Endothelial cell (in vitro differentiated cells): ENCODE measurements at places on chromosomes 6 and 20.

- DNase-seq, result no peak
These were observed 176.4 kb downstream of the TBC1D32 start for GRCh38 chr6:121157906-121158305.

- DNase-seq, result no peak
These were observed 7.3 kb downstream of the NAPB start for GRCh38 chr20:23413862-23414422.

GRCh38 chr6:24694198-24694597, 24.8 kb downstream of the C6orf62 start:
- DNase-seq, result no peak

GRCh38 chr6:6560909-6561308, 27.6 kb upstream of the LY86 start:
- DNase-seq, result no peak

GRCh38 chr6:73728548-73729205, 32.7 kb downstream of the CD109 start:
- no peak for DNase-seq

DNA sequence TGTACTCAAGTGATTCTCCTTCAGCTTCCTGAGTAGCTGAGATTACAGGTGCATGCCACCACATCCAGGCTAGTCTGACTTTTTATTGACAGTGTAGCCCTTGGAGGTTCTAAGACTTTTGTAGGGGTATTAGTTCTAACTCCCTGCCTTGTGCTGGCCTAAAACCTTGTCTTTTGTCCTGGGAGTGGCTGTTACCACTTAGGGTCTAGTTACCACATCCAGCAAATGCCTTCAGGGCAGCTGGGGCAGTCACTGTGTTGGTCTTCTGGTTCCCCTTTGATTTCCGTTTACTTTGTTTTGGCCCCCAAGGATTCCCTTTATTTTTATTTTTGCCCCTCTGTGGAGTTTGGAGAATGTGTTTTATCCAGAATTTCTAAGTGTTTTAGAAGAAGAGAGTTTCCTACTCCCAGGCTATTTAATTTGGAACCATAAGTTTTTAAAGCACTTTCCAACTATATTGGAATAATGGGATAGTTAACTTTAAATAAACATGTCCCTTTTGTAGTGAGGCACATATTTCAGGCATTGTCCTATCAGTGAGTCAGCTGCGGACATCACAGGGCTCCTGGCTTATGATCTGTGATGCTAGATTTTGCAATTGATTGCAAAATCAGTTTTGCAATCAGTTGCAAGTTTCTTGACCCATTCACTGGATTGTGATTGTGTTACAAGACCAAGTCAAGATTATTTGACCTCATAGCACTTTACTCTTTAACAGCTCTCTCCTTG, 25.0 kb downstream of the IL22RA2 start:
- no peak for DNase-seq

- peak; percentile 12 for DNase-seq
These were observed 108.1 kb downstream of the BCKDHB start for GRCh38 chr6:80214436-80215022.

- peak; percentile 29 for DNase-seq
These were observed 151.4 kb downstream of the ID4 start for GRCh38 chr6:19988555-19988954.

- no peak for DNase-seq
These were observed 66.1 kb downstream of the SMLR1 start for GRCh38 chr6:130893277-130893676.

- no peak for DNase-seq
These were observed 254.9 kb downstream of the ERMARD start for GRCh38 chr6:170006071-170006899.

GRCh38 chr6:67914419-67914818, 720.7 kb upstream of the ADGRB3 start:
- no peak for DNase-seq

DNA sequence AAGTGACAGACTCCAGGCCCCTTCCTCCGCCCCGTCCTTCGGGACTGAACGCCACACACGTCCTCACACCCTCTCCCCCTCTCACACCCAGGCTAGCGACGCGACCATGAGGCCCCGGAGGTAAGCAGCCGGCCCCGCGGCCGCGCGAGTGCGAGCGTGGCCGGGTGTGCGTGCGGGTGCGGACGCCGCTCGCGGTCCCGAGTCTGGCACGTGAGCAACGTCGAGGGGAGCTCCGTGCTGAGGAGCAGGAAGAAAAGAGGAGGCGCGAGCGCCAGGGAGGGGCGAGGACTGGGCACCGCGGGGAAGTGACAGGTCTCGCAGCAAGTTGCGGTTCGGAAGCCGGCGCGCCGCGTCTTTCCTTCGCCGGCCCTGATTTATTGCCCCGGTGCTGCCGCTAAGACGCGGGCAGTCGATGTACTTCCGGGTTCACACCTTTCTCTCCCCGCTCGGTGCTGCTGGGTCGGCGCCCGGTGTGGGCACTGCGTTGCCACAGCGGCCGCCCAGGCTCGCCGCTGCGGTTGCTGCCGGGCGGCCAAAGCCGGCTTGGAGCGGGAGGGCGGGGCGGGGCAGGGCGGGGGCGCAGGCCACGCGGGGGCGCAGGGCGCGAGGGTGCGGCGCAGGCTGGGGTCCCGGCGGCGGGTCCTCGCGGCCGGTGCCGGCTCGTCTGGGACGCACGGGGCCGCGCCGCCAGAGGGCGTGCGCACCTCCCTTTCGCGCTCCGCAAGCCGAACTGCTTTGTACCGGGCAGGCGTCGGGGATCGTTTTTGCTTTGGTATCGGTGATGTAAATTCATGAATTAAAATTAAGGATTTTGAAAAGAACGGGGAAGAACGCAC, 15.8 kb upstream of the LIN28B start:
- peak; percentile 89 for DNase-seq

DNA sequence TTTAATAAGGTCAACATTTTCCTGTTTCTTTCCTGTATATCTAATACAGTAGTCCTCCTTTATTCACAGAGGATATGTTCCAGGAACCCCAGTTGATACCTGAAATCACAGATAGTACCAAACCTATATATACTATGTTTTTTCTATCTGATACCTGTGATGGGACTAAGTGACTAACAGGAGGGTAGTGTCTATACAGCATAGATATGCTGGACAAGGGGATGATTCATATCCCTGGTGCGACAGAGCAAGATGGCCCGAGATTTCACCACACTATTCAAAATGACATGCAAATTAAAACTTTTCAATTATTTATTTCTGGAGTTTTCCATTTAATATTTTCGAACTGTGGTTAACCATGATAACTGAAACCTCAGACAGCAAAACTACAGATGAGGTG, 281.1 kb downstream of the LAMA2 start:
- DNase-seq, result no peak

GRCh38 chr6:42314571-42315258, 97.1 kb upstream of the MRPS10 start:
- DNase-seq, result no peak

- DNase-seq, result no peak
These were observed 153.2 kb upstream of the TAB2 start for GRCh38 chr6:149164199-149164750.

- DNase-seq, result no peak
These were observed 35.3 kb downstream of the RALGAPA2 start for GRCh38 chr20:20677186-20677585.

DNA sequence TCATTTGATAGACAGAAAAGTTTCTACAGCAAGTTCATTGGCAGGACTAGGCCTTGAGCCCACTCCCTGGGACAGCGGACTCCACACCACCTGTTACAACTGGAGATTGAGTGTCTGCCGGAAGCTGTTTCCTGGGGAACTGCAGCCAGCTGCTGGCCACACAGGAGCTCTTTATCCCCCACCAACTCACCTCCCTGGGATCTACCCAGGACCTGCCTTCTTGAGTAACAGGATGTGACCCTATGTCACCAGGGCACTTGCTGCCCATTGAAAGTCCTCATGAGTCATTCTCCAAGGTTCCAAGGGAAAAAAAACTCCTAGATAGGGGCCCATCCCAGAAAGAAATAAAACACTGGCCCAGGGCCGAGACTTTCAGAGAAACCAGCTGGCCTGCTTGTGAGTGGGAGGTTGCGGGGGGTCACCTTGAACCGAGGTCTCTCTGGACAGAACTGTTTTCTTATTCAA, 37.4 kb upstream of the SLC9A8 start:
- peak; percentile 13 for DNase-seq

GRCh38 chr20:48937674-48938073, 16.2 kb downstream of the ARFGEF2 start:
- DNase-seq, result no peak

DNA sequence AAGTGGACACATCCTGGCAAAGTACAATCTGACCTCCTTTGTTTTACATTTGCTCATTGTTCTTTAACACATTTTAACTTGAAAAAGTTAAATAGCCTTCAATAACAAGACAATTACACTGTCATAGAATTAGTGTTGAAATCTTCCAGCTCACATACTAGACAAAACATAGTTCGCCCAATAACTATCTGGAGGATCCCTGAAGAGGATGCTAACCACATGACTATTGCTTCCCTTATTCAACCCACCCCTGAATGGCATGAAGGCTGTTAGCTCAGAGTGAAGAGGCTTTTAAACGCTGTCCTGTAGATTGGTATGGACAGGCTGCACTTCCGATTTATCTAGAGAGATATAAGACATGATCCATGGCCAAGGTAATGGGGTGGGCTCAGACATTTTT, 15.0 kb upstream of the DSE start:
- no peak for DNase-seq

DNA sequence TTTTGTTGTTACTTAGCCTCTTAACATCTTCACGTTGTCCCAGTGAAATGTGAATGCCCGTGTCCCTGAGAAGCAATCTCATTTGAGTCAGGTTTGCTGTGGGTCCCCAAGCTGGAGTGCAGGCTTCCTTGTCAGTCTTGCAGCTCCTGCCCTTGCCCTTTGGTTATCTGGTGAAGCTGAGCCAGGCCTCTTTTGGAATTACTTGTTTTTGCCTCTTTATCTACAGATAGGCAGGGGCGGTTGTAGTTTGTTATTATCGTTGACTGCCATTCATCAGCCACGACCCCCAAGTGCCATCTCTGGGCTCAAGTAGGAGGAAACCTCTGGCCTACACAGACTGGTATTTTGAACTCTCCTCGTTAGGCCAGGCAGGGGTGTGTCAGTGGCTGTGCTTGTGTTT, 2.2 kb downstream of the TMEM14C start:
- DNase-seq, result no peak

- DNase-seq, result no peak
These were observed 46.0 kb downstream of the SERAC1 start for GRCh38 chr6:158122048-158122447.
